NCI-H1694 treated with DMSO at 0.1 percent for 48 hours (cell line): ENCODE measurements at places on chromosomes 6 and 20.
A peak's percentile ranks its signal among the peaks of the same experiment; 100 is the strongest.

DNA sequence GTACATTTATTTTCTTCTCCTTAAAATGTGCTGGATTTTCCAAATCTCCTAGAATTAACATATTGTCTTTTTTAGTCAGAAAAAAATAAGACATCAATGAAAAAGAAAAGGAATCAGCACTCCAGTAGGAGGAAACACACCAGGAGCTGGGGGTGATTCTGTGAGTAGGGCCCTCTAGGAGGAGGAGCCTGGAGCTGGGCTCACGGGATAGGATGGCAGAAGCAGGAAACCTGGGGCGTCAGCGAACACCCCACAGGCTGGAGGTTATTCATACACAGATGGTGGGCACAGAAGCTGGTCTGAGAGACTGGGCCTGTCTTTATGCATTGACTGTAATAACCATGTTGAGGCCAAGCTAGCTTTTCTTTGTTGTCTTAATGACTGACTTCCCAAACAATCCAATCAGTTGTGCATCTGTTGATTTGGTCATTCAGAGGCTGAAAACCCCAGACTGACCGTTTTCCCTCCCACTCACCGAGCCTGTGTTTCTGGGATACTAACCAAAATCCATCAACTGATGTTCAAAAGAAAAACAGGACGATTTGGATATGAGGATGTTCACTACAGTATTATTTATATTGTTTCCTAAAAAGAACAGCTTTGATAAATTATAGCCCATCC, 53.1 kb downstream of the CPNE5 start:
- no peak for DNase-seq

DNA sequence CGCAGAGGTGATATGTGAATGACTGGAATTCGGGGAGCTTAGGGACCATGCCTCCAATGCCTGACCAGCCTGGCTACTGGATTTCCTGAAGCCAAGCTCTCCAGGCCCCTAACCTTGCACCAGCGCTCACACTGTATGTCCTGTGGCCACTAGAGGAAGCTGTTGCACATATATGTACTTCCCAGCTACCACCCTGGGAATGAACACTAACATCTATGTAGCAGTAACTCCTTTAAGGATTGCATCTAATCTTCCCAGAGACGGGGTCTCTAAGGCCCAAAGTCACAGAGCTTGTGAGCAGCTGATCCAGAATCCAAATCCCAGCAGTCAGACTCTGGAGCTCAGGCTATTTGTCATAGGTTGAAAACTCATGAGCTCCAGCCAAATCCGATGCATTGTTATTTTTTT, 20.4 kb upstream of the BPIFB1 start:
- peak; percentile 81 for DNase-seq

GRCh38 chr6:70222439-70222749, 80.5 kb downstream of the COL9A1 start:
- no peak for DNase-seq

DNA sequence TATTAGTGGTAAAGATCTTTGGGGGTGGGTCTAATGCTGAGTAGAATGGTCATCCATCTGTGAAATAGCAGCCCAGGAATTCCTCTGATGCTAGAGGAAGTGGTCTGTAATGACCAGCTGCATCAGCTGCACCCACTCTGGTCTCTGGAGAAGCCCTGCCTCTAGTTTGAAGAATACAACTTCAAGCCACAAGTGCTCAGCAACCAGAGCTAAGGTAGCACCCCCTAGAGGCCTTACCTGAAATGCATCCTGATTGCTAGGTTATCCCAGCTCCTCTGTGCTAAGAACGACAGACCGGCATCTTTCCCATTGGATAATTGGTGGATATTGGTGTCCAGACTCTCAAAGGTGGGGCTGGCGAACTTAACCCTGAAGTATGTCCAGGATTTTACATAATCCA, 58.2 kb downstream of the DNAH8 start:
- DNase-seq: no peak

- DNase-seq: no peak
These were observed 624 bp downstream of the RBBP8NL start for GRCh38 chr20:62426699-62427131.

GRCh38 chr6:96809119-96809518, 28.2 kb downstream of the GPR63 start:
- no peak for DNase-seq
